ENCODE measurements at places on chromosomes 12 and 14.

- no peak for DNase-seq
Measured at GRCh38 chr14:104320611-104321086, 182.3 kb downstream of the KIF26A start.

GRCh38 chr14:70096866-70097265, 91.9 kb downstream of the SLC8A3 start:
- no peak for DNase-seq

DNA sequence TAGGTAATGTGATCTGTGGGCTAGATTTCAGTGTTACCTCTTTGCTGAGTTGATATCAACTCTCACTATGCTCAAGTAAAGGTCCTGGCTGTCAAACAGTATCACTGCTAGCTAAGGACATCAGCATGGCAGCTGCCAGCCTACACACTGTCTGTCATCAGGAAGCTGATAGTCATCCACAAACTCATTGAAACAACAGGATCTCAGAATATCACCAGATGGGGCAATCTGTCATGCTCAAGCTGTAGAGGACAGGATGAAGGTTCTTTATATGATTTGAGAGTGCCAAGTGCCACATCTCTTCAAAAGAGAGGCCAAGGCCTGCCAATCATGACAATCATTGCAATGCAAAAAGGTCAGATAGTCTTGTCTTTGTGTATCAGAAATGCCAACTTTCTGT, 811.5 kb upstream of the SEL1L start:
- DNase-seq, result no peak

GRCh38 chr12:130924966-130925665, 28.6 kb upstream of the ADGRD1 start:
- DNase-seq, result no peak

- no peak for DNase-seq
Measured at GRCh38 chr14:54776361-54777001, 126.1 kb downstream of the GCH1 start.

- no peak for DNase-seq
Measured at GRCh38 chr14:71056168-71056567, 148.9 kb downstream of the PCNX1 start.

DNA sequence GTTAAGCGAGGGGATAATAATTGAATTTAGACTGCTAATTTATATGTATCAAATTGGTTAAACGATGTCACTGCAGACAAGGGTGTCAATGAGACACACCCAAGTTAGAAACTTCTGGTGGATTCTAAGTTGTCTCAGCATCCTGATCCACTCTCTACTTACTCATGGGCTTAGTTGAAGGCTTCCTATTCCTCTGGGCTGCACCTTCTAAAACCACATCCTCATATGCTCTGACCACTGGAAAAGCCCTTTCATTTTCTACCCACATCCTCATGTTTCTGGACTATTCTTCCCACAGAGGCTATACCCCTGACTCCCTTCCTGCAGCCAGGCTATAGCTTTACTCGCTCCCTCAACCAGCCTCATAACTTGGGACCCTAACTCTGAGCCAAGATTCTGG, 493.8 kb downstream of the VRK1 start:
- no peak for DNase-seq

All from NT2/D1 (cell line).